ENCODE measurements at places on chromosomes 2 and 18.

- no peak overlapping the region for H3K4me3 ChIP-seq
- H3K27ac ChIP-seq, result no peak overlapping the region
- no peaks in the 10 kb centered on the region for H3K27me3 ChIP-seq
- no peaks in the 10 kb centered on the region for H3K4me1 ChIP-seq
- no peaks in the 10 kb centered on the region for H3K36me3 ChIP-seq
- no peak for DNase-seq
These were observed 31.7 kb downstream of the HRH4 start for GRCh38 chr18:24491927-24492834.

- DNase-seq, result no peak
- no peaks in the 10 kb centered on the region for H3K27me3 ChIP-seq
- no peak overlapping the region for H3K27ac ChIP-seq
These were observed 316.8 kb upstream of the KCNH7 start for GRCh38 chr2:163155279-163155883.

GRCh38 chr2:17759805-17760204, 5.9 kb downstream of the GEN1 start:
- H3K27me3 ChIP-seq, result no peaks in the 10 kb centered on the region

- no peak overlapping the region for H3K4me3 ChIP-seq
- no peak for DNase-seq
- H3K27ac ChIP-seq, result no peak overlapping the region
- no peaks in the 10 kb centered on the region for H3K27me3 ChIP-seq
These were observed 380.9 kb upstream of the GYPC start for GRCh38 chr2:126275098-126275497.

- H3K36me3 ChIP-seq, result no peaks in the 10 kb centered on the region
- H3K27ac ChIP-seq, result no peak overlapping the region
- DNase-seq, result no peak
- H3K4me3 ChIP-seq, result no peak overlapping the region
These were observed 34.4 kb downstream of the PCARE start for GRCh38 chr2:29039718-29040480.

- no peak overlapping the region for H3K4me3 ChIP-seq
- H3K27ac ChIP-seq, result no peak overlapping the region
- no peaks in the 10 kb centered on the region for H3K36me3 ChIP-seq
- no peaks in the 10 kb centered on the region for H3K4me1 ChIP-seq
- no peak for DNase-seq
These were observed 537.1 kb upstream of the ID2 start for GRCh38 chr2:8144785-8145184.

GRCh38 chr2:230327418-230328154, 593 bp downstream of the SP140L start:
- H3K27ac ChIP-seq, result peak overlapping the region; percentile 27
- H3K27me3 ChIP-seq, result no peaks in the 10 kb centered on the region
- H3K4me1 ChIP-seq, result no peaks in the 10 kb centered on the region
- H3K36me3 ChIP-seq, result no peaks in the 10 kb centered on the region

Measured in pancreas (tissue), 10 donors.